ENCODE measurements at places on chromosomes 11 and 22.

DNA sequence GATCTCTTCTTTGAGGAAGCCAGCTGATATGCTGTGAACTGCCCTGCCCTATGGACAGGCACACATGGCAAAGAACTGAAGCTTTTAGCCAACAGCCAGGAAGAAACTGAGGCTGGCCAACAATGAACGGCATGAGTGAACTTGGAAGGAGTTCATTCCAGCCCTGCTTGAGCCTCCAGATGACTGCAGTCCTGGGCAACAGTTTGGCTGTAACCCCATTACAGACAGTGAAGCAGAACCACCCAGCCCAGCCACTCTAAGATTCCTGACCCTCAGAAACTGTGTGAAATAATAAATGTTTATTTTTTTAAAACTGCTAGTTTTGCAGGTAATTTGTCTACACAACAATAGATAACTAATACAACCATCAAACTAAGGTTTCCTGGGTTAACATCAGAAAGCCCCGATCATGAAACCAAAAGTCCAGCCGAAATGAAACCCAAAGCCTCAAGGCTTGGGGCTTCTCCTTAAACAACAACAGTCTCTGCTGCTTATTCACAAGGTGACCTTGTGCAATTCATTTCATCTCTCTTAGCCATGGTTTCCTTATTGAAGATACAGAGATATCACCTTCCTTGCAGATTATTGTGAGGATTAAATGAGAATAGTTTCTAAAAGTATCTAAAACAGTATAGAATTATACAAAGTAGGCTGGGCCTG is 31.4 kb downstream of the PAK1 start:
- no peak for DNase-seq

- no peak for DNase-seq
Measured at GRCh38 chr22:37425800-37426705, 1.2 kb downstream of the ELFN2 start.

GRCh38 chr11:116637766-116638165 is 135.0 kb downstream of the BUD13 start:
- no peak for DNase-seq

DNA sequence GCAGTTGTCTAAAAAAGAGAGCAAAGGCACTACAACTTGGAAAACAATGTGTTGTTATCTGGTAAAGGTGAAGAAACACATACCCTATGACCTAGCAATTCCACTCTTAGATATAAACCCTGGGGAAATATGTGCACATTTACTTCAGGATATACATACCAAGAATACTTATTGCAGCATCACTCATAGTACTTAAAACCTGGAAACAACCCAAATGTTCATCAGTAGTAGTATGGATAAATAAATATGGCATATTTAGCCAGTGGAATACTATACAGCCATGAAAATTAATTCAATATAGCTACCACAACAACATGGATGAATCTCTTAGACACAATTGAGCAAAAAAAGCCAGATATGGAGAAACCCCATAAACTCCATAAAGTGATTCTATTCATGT is 26.1 kb upstream of the MICAL2 start:
- no peak for DNase-seq

- DNase-seq, result no peak
Measured at GRCh38 chr11:119585043-119585781, 143.8 kb downstream of the NECTIN1 start.

- DNase-seq, result no peak
Measured at GRCh38 chr11:65218446-65218845, 36.7 kb downstream of the CAPN1 start.

- no peak for DNase-seq
Measured at GRCh38 chr22:29887358-29887757, 4.4 kb downstream of the MTMR3 start.

DNA sequence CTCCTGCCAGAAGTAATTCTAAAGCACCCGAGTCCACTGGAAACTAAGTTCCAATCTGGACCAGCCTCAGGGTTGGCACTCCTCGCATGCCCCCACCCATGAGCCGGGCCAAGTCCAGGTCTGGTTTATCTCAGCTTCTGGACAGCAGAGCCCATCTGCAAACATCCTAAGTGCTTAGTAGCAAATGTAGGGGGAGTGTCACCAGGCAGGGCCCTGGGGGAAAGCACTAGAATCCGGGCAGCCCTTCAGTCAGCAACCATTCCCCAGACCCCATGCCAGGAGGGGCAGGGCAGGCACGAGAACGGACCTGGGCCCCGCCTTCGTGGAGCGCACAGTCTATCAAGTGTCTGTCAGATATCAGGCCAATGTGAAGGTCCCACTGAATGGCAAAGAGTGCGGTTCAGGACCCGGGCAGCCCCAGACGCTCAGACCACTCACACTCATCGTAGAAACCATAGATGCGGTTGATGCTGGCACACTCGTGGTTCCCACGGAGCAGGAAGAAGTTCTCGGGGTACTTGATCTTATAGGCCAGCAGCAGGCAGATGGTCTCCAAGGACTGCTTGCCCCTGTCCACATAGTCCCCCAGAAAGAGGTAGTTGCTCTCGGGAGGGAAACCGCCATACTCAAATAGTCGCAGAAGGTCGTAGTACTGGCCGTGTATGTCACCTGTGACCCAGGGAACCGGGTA is 1.3 kb downstream of the PPP1CA start:
- DNase-seq, result no peak

DNA sequence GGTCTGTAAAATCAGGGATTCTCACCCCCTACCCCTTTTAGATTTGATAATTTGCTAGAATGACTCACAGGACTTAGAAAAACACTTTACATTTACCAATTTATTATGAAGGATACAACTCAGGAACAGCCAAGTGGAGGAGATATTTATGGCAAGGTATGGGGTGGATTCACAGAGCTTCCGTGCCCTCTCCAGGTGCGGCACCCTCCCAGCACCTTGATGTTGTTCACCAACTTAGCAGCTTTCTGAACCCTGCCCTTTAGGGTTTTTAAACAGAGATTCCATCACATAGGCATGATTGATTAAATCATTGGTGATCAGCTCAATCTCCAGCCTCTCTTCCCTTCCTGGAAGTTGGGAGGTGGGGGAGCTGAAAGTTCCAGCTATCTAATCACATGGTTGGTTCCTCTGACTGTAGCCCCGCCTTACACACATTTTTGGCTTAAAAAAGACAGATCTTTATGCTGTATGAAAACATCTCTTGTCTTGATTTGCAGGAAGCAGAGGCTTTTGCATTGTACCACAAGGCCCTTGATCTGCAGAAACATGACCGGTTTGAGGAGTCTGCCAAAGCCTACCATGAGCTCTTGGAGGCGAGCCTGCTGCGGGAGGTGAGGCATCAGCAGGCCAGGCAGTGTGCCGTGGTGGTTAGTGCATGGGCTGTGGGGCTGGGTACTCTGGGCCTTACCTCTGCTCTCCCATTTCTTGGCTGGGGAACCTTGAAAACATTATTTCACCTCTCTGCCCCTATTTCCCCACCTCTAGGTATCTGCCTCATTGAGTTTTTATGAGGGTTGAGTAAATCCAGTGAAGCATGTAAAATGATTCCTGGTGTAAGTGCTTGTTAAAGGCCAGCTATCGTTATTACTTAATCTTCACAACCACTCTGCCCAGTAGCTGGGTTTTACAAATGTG is 27.0 kb downstream of the CABIN1 start:
- no peak for DNase-seq

DNA sequence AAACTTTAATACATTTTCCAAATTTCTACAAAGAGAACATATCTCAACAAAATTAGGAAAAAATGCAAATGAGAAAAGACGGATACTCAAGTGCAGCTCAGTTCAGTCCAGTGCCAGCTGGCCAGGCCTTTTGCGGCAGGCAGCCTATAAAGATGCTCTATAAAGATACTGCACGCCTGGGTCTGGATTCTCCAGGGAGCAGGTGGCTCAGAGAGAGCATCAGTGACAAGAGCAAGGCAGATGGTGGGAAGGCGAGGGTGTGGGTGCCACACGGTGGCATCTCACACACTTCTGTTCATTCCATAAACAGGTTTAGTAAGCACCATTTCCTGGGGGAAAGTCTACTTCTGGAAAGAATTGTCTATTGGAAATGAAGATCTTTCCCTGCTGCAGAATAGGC is 18.1 kb upstream of the SCN3B start:
- no peak for DNase-seq

DNA sequence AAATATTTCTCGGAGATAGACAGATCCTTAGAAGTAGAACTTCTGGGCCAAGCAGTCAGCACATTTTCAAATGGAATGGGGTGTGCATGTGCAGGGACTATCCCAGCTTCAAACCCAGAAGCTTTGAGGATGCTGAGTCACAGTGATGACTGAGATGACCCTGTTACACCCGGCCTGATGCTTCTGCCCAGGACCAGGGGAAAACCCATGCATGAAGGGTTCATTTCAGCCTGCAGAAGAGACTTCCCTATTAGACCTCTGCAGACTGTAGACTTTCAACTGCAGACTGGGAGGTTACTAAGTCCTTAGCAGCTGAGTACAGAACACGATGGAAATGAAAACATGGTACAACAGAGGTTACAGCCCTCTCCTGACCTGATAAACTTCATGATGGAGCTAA is 3.6 kb upstream of the OR2AT4 start:
- peak; percentile 97 for DNase-seq

DNA sequence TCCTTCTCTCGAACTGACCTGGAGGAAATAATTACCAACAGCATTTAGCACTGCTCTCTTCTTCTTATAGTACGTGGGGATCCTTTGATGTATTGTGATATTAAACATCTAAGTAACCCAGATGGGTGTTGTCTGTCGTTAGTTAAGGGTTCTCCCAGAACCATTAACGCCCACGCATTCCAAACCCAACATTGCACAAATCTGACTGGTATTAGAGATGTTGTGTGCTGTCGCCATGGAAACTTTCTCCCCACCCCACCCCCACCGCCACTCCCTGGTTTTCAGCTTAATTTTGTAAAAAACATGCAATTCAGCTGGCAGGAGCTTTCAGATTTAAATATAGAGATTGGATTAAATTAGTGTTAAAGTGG is 1495.2 kb downstream of the TBC1D22A start:
- DNase-seq, result no peak

GRCh38 chr11:118996926-118997626 is 862 bp upstream of the CENATAC start:
- peak; percentile 65 for DNase-seq

DNA sequence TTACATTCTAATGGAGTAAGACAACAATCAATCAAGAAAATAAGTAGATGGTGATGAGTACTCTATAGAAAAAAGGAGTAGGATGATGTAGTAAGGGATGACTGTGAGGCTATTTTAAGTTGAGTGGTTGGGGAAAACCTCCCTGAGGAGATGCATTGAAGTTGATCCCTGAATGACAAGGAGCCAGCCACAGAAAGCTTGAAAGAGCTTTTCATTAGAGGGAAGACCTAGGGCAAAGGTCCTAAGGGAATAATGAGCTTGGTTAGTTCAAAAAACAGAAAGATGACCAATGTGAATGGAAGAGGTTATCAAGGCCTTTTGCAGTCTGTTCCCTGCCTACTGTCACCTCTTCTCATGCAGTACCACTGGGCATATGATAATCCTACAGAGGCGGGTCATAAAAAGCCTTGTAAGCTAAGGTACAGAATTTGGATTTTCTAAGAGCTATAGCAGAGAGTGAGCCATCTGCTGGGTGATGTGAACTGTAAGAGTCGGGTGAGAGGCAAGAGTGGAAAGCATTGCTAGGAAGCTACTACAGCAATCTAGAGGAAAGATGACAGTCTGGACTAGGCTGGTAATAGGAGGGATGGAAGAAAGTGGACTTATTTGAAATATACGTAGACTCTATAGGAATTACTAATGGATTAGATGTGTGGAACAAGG is 3.1 kb downstream of the PPP2R1B start:
- no peak for DNase-seq

- DNase-seq, result no peak
Measured at GRCh38 chr11:44014968-44015623, 32.7 kb upstream of the ACCSL start.

GRCh38 chr11:119181677-119182412 is 3.4 kb upstream of the NHERF4 start:
- no peak for DNase-seq

- no peak for DNase-seq
Measured at GRCh38 chr11:21069909-21070308, 400.5 kb downstream of the NELL1 start.

GRCh38 chr11:68049509-68050370 is 10.9 kb downstream of the TCIRG1 start:
- no peak for DNase-seq

DNA sequence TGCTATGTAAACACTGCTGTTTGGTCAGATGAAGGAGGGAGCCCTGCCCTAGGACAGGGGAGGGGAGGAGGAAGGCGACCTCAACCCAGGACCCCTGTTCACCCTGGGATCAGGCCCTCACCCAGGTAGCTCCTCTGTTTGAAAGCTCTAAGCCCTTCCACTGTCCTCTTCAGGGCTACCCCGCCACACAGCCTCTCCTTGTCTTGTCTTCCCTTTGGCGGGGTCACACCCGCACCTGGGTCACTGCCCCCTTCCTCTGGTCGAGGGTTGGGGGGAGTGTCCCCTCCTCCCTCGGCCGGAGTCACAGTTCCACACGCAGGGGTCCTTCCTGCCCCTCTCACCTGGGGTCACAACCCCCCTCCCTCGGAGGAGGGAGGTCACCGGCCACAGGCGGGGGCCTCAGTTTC is 463 bp upstream of the PTPMT1 start:
- DNase-seq, result no peak
